CD4-positive, alpha-beta T cell treated with Interleukin-6 for 4 hours (primary cell): ENCODE measurements at places on chromosomes 13 and 19.

DNA sequence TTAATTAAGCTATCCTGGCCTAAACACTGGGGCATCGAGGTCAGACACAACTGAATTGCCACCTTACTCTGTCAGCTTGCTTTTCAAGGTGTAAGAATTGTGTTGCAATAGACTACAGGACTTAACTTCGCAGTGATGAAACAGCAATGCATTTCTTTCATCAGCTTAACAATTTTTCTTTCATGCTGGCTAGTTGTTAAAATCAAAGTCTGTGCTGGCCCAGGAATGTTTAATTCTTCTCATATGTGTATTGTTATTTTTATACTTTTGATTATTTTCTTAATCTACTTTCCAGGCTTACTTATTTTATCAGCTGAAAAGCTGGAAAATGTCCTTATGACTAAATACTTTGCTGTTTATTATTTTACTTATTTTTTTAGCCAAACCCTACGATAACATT is 79.7 kb downstream of the EFNB2 start:
- DNase-seq: no peak

GRCh38 chr13:26498656-26499601 is 58.6 kb upstream of the WASF3 start:
- DNase-seq: no peak

DNA sequence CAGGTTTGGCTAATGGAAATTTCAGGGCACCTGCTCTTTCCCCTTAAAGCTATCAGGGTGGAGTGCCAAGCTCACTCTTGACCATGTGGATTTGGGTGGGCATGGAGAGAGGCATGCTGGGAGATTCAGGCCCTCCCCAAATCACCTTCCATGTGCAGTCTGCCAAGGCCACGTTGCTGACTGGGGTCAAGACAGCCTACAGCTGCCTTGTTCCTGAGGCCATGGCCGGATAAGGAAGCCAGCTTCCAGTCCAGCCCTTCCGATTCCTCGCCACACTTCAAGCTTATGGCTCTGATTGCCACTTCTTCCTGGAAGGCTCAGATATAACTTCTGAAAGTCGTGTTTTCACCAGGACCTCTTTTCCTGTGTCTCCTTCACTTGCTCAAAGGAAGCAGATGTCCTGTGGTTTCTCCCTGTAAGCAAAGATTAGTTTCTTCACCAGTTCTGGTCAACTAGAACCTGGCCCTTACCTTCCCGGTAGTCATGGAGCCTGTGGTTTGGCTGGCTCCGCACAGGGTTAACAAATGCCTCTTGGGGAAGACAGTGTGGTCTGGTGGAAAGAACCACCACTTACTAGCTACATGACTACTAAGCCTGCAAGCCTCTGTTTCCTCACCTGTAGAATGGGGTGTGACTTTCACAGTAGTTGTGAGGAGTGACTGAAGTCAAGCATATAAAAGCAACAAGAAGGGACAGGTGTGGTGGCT is 16.1 kb upstream of the TPT1 start:
- DNase-seq: no peak

- no peak for DNase-seq
Measured at GRCh38 chr19:46978171-46978869, 41.3 kb upstream of the NPAS1 start.

GRCh38 chr13:98393873-98394272 is 183.0 kb downstream of the STK24 start:
- DNase-seq: no peak

GRCh38 chr13:44668688-44669087 is 92.6 kb upstream of the TSC22D1 start:
- no peak for DNase-seq

- DNase-seq: no peak
Measured at GRCh38 chr19:46839752-46840497, 10.7 kb downstream of the AP2S1 start.

GRCh38 chr13:102556806-102557205 is 40.0 kb upstream of the TPP2 start:
- no peak for DNase-seq

DNA sequence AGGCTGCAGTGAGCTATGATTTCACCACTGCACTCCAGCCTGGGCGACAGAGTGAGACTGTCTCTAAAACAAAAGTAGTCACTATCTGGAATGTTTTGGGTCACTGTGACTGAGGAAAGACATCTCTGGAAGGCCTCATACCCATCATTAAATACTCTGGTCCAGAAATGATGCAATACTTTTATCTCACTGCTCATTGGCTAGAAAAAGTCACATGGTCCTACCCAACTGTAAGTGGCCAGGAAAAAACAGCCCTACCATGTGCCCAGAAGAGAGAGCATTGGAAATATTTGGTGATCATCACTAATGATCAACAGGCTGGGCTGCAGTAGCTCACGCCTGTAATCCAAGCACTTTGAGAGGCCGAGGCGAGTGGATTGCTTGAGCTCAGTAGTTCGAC is 29.8 kb downstream of the PNPLA6 start:
- no peak for DNase-seq

DNA sequence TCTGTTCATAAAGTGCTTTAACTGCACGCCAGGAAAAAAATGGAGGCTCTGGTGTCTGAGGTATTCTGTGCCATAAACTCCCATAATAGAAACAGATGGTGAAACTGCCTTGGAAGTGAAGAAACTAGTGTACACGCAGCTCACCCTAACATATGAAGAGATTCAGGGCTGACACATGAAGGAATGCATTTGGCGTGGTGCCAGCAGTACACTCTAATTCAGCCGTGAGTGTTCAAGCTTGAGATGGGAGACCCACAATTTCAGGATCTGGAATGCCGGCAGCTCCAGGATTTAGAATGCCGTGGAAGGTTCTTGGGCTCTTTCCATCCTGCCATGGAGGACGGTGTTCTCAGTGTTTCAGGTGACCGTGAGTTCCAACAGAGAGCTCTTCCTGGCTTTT is 478.4 kb downstream of the TSHZ3 start:
- DNase-seq: no peak

GRCh38 chr13:92307752-92308151 is 909.3 kb downstream of the GPC5 start:
- no peak for DNase-seq

GRCh38 chr19:22601906-22602630 is 32.1 kb upstream of the ZNF492 start:
- no peak for DNase-seq

DNA sequence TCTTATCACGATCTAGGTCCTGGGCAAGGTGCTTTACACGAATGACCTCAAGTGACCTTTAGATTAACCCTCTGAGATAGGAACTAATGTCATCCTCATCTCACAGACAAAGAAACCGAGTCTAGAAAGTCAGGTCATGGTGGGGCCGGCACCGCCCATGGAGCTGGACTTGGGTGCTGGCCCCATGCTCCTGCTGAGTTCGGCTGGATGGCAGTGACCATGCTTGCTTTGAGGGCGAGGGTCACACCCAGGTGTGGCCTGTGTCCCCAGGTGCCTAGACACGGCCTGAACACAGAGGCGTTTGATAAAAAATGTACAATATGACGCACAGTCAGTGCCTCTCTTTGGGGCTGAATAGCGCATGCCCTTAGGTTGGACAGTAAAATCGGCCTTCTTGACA is 26.8 kb downstream of the COL4A2 start:
- DNase-seq: no peak

GRCh38 chr13:20990910-20991525 is 70.4 kb downstream of the LATS2 start:
- DNase-seq: no peak

- no peak for DNase-seq
Measured at GRCh38 chr13:95620825-95621498, 23.5 kb downstream of the DZIP1 start.

- no peak for DNase-seq
Measured at GRCh38 chr13:73340069-73340468, 281.3 kb downstream of the KLF5 start.

DNA sequence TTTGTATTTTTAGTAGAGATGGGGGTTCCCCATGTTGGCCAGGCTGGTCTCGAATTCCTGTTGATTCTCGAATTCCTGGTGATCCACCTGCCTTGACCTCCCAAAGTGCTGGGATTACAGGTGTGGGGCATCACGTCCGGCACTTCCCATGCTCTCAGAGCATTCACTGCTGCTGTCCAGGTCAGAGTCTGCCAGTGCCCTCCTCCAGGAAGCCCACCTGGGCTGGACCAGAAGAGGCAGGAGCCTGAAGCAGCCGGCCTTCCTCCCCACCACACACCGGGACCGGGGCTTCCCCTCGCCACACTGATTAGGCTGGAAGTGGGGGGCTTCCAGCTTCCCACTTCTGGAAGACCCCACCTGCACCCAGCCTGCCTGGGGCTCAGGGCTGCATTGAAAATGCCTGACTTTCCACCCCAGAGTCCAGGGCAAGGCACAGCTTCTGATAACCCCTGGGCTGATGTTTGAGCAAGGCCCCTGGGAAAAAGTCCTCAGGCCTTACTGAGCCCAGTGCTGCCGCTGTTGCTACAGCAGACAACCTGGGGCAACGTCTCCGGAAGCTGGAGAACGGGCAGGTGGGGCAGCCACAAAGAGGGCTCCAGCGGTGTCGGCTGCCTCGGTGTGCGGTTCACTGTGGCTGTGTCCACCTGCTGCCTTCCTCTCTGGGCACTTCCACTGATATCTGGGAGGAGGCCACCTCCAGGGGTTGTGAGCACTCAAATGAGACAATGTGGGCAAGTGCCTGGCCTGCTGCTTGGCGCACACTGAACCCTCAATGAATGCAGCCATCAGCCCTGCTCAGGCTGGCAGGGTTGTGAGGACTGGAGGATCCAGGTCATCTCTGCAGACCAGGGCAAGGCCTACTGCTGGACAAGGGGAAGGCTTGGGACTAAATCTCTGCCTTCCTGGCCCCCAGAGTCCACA is 22.6 kb downstream of the CEBPA start:
- no peak for DNase-seq

GRCh38 chr13:93343097-93343496 is 116.5 kb downstream of the GPC6 start:
- no peak for DNase-seq

GRCh38 chr13:110186231-110186855 is 120.6 kb downstream of the COL4A1 start:
- DNase-seq: no peak

- no peak for DNase-seq
Measured at GRCh38 chr13:65461590-65461989, 1768.5 kb downstream of the PCDH9 start.

GRCh38 chr19:29303719-29304090 is 90.8 kb upstream of the UQCRFS1 start:
- no peak for DNase-seq

- peak; percentile 25 for DNase-seq
Measured at GRCh38 chr19:58385891-58386575, 1.0 kb upstream of the RPS5 start.

- DNase-seq: no peak
Measured at GRCh38 chr19:7442423-7442822, 46.4 kb downstream of the PEX11G start.

DNA sequence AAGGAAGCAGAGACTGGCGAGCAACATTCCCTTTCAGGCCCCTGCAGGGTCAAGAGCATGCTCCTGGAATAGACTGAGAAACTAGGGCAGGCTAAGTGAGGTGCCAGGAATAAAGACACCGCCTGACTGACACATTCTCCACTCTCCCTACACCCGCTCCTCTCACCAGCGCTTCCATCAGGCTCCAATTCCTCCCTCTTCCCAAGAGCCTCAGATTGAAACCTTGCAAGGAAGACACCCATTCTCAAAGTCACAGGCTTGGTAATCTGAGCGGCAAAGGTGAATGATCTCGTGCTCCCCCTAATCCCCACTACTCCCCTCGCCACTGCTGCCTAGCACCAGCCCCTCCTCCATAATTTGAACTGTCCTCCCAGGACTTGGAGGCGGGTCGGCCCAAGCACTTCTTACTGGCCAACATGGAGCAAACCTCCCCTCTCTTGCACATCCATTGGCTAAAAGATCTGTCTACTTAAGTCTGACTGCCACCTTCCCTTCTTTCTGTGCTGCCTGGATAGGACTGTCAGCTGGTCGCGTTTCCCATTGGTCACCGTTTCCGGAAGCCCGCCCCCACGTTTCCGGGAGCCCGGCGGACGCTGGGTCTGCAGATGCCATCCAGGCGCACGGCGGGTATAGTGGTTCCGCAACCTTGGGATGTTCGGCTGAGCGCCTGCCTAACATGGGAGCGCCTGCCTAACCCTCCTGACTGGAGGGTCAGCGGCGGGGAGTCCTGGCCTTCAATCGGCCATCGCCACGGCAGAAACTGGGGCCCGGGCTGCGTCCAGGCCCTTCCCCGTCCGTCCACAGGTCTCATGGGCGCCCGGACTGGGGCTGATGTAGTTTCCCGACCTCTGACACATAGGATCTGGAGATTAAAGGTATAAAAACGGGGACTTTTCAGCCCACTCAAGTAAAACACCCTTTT is 33.6 kb downstream of the ZNF383 start:
- DNase-seq: peak; percentile 19

DNA sequence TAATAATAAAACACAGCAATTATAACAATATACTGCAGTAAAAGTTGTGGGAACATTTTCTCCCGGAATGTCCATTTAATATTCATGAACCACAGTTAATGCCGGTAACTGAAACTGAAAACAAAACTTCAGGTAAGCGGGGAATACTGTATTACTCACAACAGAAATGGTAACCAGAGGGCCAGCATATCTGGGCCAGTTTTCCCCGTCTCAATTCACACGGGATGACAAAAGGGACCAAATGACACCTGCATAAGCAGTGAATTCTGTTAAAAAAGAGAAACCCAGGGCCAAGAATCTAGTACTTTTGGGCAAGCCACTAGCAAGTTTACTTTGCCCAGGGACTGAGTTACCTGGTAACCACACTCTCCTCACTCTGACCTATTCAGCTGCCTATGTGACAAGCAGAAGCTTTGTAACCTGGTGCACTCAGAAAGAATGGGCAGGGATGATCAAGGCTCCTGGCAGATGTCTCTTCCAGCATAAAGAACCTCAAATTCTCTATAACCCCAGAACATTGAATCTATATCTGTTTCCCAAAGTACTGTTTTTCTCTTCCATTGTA is 1171.2 kb downstream of the DIAPH3 start:
- DNase-seq: no peak

DNA sequence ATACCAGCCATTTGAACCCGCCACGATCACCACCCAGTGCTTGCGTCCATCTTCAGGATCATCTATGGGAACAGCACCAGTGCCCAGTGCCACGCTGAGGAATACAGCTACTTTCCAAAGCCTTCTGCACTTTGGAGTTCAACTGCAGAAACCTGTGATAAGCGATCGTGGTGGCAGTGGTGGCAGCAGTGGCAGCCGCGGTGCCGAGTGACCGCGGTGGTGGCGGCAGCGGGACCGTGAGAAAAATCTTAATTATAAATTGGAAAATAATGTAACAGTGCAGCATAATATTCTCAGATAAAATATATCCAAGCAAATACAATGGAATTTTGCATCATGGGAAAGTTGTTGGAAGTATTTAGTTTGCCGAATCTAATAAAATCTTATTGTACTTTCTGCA is 2270.9 kb downstream of the PCDH9 start:
- DNase-seq: no peak
